ENCODE measurements at places on chromosomes 16 and 17.

GRCh38 chr17:78112518-78113471, 15.8 kb downstream of the TMC6 start:
- no peak overlapping the region for H3K27ac ChIP-seq
- no peaks in the 10 kb centered on the region for H3K27me3 ChIP-seq
- no peaks in the 10 kb centered on the region for H3K4me1 ChIP-seq
- H3K4me3 ChIP-seq = no peak overlapping the region
- H3K36me3 ChIP-seq = no peaks in the 10 kb centered on the region
- peak; percentile 70 for DNase-seq

GRCh38 chr17:74340470-74341023, 14.5 kb downstream of the KIF19 start:
- no peaks in the 10 kb centered on the region for H3K4me1 ChIP-seq
- no peak overlapping the region for H3K4me3 ChIP-seq
- no peak for DNase-seq
- H3K36me3 ChIP-seq = no peaks in the 10 kb centered on the region
- peaks cover 3% of the 10 kb centered on the region for H3K27me3 ChIP-seq

GRCh38 chr16:85103114-85104079, 8.9 kb downstream of the CIBAR2 start:
- no peaks in the 10 kb centered on the region for H3K27me3 ChIP-seq
- DNase-seq = no peak
- H3K27ac ChIP-seq = no peak overlapping the region
- no peaks in the 10 kb centered on the region for H3K4me1 ChIP-seq

DNA sequence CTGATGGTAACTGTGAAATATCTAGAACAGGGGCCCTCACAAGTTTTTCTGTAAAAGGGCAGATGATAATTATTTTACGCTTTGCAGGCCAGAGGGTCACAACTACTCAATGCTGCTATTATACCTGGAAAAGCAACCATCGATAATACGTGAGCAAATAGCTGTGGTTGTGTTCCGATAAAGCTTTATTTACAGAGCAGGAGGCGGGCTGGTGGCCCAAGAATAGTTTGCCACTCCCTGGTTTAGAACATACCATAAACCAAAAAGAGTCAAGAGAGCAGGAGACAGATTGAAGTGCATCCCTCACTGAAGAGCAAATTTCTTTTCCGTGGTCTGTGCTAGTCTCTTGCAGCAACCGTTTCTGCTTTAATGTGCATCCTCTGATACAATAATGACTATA, 77.9 kb upstream of the DYNLRB2 start:
- H3K4me3 ChIP-seq = no peak overlapping the region
- peaks cover 31% of the 10 kb centered on the region for H3K27me3 ChIP-seq
- H3K36me3 ChIP-seq = no peaks in the 10 kb centered on the region
- no peak overlapping the region for H3K27ac ChIP-seq

- no peak for DNase-seq
- peaks cover 38% of the 10 kb centered on the region for H3K4me1 ChIP-seq
- peak within 1 kb of the TSS; percentile 77 for H3K27ac ChIP-seq
- H3K36me3 ChIP-seq = peaks cover 70% of the 10 kb centered on the region
- no peaks in the 10 kb centered on the region for H3K27me3 ChIP-seq
- H3K4me3 ChIP-seq = peak within 1 kb of the TSS; percentile 87
Measured at GRCh38 chr16:787978-788398, at the start of gene RPUSD1. Gene RPUSD1 (minus strand): TSS chr16:788381. CDS start chr16:787737, 644 bp downstream.

GRCh38 chr16:15928261-15929104, 20.9 kb upstream of the ABCC1 start:
- H3K27me3 ChIP-seq = no peaks in the 10 kb centered on the region
- no peak for DNase-seq
- H3K4me3 ChIP-seq = no peak overlapping the region
- H3K27ac ChIP-seq = no peak overlapping the region
- no peaks in the 10 kb centered on the region for H3K36me3 ChIP-seq

GRCh38 chr17:75603123-75603522, 15.5 kb downstream of the MYO15B start:
- no peaks in the 10 kb centered on the region for H3K36me3 ChIP-seq
- no peak overlapping the region for H3K4me3 ChIP-seq
- no peaks in the 10 kb centered on the region for H3K4me1 ChIP-seq
- no peak for DNase-seq
- no peaks in the 10 kb centered on the region for H3K27me3 ChIP-seq

DNA sequence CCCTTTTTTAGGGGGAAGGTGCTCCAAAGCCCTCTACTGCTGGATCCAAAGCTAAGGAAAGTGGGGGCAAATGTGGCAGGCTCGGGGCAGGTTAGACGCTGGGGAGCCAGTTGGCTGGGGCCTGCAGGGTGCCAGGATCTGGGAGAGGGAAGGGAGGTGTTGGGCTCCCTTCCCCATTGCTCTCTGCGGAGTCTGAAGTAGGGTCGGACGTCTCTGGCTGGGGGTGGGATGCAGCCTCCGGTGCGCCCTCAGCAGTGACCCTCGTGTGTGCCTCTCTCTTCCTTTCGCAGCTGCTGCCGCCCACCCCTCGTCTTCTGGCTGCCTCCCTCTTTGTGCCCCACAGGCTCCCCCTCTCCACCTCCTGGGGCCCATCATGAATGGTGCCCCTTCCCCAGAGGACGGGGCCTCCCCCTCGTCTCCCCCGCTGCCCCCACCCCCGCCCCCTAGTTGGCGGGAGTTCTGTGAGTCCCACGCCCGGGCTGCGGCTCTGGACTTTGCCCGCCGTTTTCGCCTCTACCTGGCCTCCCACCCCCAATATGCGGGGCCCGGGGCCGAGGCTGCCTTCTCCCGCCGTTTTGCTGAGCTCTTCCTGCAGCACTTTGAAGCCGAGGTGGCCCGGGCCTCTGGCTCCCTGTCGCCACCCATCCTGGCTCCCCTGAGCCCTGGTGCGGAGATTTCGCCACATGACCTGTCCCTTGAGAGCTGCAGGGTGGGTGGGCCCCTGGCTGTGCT, 2.2 kb downstream of the SH2B1 start:
- H3K27me3 ChIP-seq = no peaks in the 10 kb centered on the region
- H3K4me3 ChIP-seq = 0 out of 2 replicates have a peak overlapping the region, but pooled peaks have one; percentile 80
- H3K27ac ChIP-seq = no peak overlapping the region

DNA sequence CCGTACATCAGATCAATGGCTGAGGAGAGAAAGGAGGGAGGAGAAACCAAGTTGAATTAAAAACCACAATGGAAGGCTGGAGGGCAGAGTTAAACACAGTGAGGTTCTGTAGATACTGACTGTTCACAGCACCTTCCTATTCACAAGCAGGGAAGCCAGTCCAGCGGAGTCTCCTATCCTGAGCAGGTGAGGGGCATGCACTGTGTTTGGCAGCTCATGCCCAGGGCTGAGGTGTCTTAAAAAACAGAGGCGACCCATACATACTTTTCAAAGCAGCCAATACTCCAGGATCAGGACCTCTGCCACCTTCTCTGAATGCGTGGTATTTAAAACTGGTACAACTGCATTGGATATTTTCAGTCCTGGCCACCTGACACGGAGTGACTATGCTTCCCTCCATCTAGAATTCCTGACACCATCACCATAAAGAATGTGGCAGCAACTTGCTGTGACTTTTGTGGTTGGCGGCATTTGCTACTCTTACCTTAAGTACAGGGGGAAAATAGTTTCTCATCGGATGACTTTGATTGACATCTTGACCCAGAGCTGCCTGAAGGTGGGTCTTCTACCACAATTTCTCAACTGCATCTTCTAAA, 21.5 kb downstream of the USP22 start:
- no peak overlapping the region for H3K27ac ChIP-seq
- DNase-seq = no peak
- H3K4me1 ChIP-seq = no peaks in the 10 kb centered on the region
- H3K4me3 ChIP-seq = no peak overlapping the region

- H3K4me3 ChIP-seq = peak overlapping the region; percentile 72
- peak overlapping the region; percentile 77 for H3K27ac ChIP-seq
- peaks cover 17% of the 10 kb centered on the region for H3K4me1 ChIP-seq
- H3K36me3 ChIP-seq = peaks cover 4% of the 10 kb centered on the region
- H3K27me3 ChIP-seq = no peaks in the 10 kb centered on the region
Measured at GRCh38 chr17:7435676-7436555, 681 bp downstream of the TMEM102 start.

GRCh38 chr17:78133179-78133951, 2.8 kb downstream of the TMC8 start:
- H3K4me3 ChIP-seq = no peak overlapping the region
- H3K4me1 ChIP-seq = peaks cover 58% of the 10 kb centered on the region
- H3K27me3 ChIP-seq = no peaks in the 10 kb centered on the region
- DNase-seq = no peak

- no peaks in the 10 kb centered on the region for H3K36me3 ChIP-seq
- no peaks in the 10 kb centered on the region for H3K4me1 ChIP-seq
- H3K27me3 ChIP-seq = no peaks in the 10 kb centered on the region
- H3K27ac ChIP-seq = no peak overlapping the region
Measured at GRCh38 chr17:33686171-33686570, 393.1 kb upstream of the ASIC2 start.
